ENCODE measurements at places on chromosomes 13 and 19.

- DNase-seq, result no peak
Measured at GRCh38 chr13:51942189-51942588, 69.1 kb downstream of the ATP7B start.

- DNase-seq, result no peak
Measured at GRCh38 chr13:48808683-48809082, 155.0 kb downstream of the CYSLTR2 start.

- DNase-seq, result no peak
Measured at GRCh38 chr13:67004511-67004910, 225.6 kb downstream of the PCDH9 start.

DNA sequence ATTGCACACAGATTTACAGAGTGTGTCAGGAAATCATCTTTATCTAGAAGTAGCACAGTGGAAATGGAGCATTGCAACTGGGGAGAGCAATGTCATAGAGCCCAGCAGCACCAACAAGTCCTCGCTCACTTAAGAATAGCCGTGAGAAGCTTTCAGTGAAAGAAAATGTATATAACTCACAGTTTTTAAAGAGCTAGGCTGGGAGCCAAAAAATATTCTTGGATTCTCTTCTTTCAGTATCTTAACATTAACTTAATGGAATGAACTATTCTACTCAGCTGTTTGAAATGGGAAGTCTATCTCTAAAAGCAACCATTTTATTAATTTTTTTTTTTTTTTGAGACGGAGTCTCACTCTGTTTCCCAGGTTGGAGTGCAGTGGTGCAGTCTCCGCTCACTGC lies 329.6 kb downstream of the COG6 start:
- DNase-seq, result no peak

DNA sequence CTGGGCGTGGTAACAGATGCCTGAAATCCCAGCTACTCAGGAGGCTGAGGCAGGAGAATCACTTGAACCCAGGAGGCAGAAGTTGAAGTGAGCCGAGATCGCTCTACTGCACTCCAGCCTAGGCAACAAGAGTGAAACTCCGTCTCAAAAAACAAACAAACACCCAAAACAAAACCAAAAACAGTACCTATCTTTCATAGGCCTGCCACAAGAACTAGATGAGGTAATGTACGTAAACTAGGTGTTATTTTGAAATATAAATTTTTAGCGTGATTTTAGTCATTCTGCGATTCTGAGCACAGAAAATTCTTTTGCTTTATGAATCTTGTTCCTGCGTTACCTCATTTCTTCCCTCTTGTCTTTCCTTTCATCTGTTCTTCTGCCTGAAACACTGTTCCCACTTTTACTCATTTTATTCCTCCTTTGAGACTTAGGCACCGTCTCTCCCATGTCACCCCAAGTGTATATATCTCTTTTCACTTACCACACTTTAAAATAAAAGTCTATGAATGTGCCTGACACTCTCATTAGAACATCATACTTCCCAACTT lies 238.2 kb upstream of the HTR2A start:
- no peak for DNase-seq

GRCh38 chr19:34990578-34991192 lies 9.4 kb upstream of the GRAMD1A start:
- DNase-seq, result no peak

- DNase-seq, result no peak
Measured at GRCh38 chr19:16161840-16162239, 11.5 kb downstream of the CIB3 start.

DNA sequence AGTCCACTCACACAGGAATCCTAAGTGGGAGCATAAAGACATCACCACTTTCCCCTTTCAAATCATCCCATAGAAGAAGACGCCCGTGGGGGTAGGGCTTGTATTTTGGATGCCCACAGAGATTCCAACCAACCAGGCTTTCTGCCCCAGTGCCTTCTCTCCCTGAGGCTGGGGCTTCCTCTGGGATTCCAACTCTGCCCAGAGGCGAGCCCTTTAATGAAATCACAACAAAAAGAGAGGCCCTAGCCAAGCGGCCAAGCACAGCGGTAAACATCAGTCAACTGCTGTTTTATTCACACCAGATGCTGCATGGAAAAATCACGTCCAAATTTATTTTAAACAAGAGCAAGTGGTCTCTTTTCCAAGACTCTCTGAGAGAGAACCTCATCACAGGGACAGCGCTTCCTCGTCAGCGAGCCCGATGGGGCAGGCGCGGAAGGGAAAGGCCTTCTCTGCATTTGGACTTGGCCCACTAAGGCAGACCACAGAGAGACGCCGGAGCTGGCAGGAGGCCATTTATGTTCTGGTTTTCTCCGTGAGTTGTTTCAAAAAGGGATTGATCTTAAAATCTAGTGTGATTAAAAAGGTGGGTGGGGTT lies 31.5 kb downstream of the ADPRHL1 start:
- no peak for DNase-seq

DNA sequence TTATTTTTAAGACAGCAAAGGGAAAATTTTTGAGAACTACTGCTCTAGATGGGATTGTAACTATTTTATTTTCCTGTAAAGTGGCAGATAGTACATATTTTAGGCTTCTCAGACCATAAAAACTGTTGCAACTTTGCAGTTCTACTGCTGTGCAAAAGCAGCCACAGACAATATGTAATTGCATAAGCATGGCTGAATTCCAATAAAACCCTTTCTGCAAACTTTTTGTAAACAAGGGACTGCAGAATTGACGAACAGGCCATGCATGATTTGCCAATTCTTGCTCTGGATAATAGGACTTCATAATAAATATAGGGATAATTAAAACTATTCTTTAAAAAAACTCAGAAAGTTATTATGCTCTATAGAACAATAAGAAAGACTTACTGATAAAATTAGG lies 149.1 kb downstream of the SLITRK5 start:
- DNase-seq, result no peak

GRCh38 chr19:14054721-14055120 lies 7.2 kb downstream of the PALM3 start:
- no peak for DNase-seq

DNA sequence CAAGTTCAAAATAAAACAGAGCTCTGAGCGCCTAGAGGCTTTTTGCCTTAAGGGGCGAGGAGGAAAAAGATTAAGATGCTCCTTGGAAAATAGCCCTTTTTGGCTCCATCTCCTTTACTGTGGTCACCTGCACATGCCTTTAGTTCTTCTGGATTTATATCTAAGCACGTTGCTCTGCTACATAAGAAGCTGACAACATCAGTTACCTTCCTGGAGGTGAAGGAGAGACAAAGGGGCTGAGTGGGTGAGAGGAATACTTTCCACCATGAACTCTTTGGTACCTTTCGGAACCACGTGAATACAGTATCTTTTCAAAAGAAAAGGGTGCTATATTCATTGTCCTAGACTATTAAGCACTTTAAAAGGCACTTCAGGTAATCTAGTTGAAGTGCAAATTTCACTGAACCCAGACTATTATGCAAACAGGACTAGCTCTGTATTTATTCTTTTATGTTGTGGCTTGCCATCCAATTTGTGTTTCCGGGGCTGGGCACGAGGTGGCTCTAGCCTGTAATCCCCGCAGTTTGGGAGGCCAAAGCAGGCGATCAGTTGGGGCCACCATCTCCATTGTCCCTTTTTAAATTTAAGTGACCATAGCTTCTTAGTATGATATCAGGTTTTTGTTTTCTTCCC lies 201.5 kb downstream of the TM9SF2 start:
- no peak for DNase-seq

DNA sequence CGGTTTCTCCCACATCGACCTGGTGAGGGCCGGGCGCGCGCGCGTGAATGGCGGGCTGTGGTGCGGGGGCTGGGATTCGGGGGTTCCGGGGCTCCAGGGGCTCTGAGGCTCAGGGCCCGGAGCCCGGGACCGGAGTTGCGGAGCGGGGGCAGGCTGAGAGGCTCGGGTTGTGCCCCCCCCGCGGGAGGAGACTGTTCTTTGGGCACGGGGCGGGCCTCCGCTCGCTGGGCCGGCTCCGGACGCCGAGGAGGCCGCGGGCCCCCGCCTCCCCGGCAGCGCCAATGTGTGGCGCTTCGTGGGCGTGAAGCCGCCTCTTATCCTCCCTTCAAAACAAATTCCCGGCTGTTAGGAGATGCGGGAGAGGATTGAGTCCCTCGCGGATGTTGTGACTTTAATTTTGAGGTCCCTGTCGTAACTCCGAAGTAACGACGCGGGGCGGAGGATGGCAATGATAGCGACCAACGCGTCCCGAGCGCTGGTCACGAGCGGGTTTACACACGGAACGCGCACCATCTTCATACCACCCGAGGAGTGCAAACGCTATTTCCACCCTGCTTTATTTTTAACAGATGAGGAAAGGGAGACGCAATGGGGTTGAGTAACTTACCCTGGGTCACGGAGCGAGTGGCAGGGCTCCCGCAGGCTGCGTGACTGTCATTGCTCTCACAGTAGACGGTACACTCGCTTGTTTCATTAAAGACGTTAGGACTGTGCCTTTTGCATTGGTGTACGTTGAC lies 536 bp downstream of the UBA2 start:
- DNase-seq, result no peak

Data from dorsolateral prefrontal cortex (tissue), 122 donors.